ENCODE measurements at places on chromosomes 3 and 15. TPM values are rescaled to one million over a fixed set of nuclear protein-coding genes. Genes with fewer than 3 reads are reported as not detected.
A peak's percentile ranks its signal among the peaks of the same experiment; 100 is the strongest.

- H3K36me3 ChIP-seq: peaks cover 19% of the 10 kb centered on the region
- DNase-seq: no peak
- no peak overlapping the region for H3K4me3 ChIP-seq
- H3K4me1 ChIP-seq: peaks cover 6% of the 10 kb centered on the region
- peaks cover 11% of the 10 kb centered on the region for H3K27me3 ChIP-seq
- no peak overlapping the region for H3K27ac ChIP-seq
These were observed 90.6 kb downstream of the SEMA5B start for GRCh38 chr3:122936986-122937385.

DNA sequence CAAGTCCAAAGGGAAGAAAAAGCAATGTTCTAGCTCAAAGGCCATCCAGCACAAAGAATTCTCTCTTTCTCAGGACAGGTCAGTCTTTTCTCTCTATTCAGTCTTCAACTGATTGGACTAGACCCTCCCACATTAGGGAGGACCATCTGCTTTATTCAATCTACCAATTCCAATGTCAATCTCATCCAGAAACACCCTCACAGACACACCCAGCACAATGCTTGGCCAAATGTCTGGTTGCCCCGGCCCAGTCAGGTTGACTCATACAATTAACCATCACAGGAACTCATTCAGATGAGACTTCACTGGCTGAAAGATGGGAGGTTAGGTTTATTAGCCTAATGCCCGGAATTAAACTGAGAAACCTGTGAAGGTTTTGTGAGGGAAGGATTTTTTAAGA, 32.4 kb downstream of the ACAN start:
- no peak for DNase-seq
- H3K4me3 ChIP-seq: no peak overlapping the region
- no peak overlapping the region for H3K27ac ChIP-seq
- H3K36me3 ChIP-seq: peaks cover 11% of the 10 kb centered on the region
- no peaks in the 10 kb centered on the region for H3K27me3 ChIP-seq

The CALML4 gene
- 0.65 TPM for total RNA-seq

GRCh38 chr3:143163562-143164100, 44.1 kb downstream of the CHST2 start:
- peaks cover 15% of the 10 kb centered on the region for H3K4me1 ChIP-seq
- H3K27ac ChIP-seq: no peak overlapping the region
- DNase-seq: no peak
- H3K36me3 ChIP-seq: no peaks in the 10 kb centered on the region
- H3K4me3 ChIP-seq: no peak overlapping the region

DNA sequence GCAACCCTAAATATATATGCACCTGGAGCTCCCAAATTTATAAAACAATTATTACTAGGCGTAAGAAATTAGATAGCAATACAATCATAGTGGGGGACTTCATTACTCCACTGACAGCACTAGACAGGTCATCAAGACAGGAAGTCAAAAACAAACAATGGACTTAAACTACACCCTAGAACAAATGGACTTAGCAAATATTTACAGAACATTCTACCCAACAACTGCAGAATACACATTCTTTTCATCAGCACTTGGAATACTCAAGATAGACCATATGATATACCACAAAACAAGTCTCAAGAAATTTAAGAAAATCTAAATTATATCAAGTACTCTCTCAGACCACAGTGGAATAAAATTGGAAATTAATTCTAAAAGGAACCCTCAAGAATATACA, 201.5 kb downstream of the OSBPL10 start:
- H3K36me3 ChIP-seq: peaks cover 8% of the 10 kb centered on the region
- H3K27me3 ChIP-seq: no peaks in the 10 kb centered on the region
- DNase-seq: no peak
- H3K4me1 ChIP-seq: peaks cover 6% of the 10 kb centered on the region
- no peak overlapping the region for H3K4me3 ChIP-seq

The DZIP1L gene
- total RNA-seq: 42.1 TPM

DNA sequence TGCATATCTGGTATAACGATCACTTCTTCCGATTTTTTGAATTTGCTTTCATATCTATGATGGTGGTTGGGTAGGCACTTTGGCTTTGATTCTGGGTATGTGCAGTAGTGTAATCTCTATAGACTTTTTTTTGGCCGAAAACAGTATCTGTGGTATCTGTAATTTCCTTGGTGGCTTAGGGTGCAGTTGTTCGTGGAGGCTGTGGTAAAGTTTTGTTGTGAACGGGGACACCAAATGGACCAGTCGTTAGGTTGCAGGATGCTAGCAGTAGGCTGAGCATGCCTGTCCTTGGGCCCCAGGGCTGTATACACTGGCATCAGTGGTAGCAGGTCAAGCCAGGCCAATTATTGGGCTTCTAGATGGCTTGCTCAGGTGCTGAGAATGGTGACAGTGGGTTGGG, 55.2 kb downstream of the CCDC66 start:
- no peaks in the 10 kb centered on the region for H3K27me3 ChIP-seq
- DNase-seq: no peak
- no peak overlapping the region for H3K27ac ChIP-seq
- H3K4me1 ChIP-seq: peaks cover 8% of the 10 kb centered on the region

The KCNMB2 gene
- total RNA-seq: 0.27 TPM

DNA sequence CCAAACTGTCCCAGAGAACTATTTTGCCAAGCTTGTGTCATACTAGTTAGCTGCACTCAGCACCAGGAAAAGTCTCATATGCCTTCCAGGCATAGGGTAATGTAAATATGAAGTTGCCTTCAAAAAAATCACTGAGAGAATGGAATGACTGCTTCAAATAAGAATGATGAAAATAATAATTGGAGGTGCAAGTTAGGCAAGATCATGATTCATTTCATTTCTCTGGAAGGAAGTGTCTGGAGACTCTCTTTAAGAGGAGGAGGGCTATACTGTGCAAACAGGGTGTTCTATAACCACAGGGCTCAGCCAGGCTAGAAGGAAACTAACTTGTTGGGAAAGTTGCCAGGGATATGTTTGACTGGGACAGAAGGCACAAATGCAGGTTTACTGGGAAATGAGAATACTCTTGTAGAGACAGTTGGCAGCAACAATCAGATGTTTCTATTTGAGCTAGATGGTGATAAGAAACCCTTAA, 4.3 kb downstream of the SIDT1 start:
- peaks cover 42% of the 10 kb centered on the region for H3K27me3 ChIP-seq
- no peak overlapping the region for H3K4me3 ChIP-seq
- H3K4me1 ChIP-seq: peaks cover 26% of the 10 kb centered on the region
- H3K27ac ChIP-seq: no peak overlapping the region

The TMEM108 gene
- 7.1 TPM for total RNA-seq

The THPO gene
- not detected for total RNA-seq

The STRA6 gene
- total RNA-seq: 5.4 TPM

DNA sequence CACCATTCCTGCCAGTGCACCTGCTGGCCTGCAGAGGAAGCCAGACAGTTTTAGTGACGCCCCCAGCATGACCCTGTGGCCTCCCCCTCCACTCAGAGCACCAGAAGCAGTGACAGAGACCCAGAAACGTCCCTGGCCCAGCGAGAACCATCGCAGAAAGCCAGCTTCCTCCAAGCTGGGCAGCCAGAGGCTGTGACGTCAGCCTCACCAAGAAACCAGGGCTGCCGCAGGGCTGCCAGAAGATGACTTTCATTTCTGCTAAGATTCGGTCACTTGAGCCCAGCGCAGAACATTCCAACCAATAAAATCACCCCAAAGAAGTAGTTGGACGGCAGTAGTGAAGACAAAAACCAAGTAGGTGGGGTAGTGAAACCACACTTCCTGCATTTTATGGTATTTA, 29.6 kb upstream of the RPL32 start:
- H3K36me3 ChIP-seq: no peaks in the 10 kb centered on the region
- peaks cover 11% of the 10 kb centered on the region for H3K27me3 ChIP-seq
- H3K4me3 ChIP-seq: no peak overlapping the region
- no peak for DNase-seq
- H3K27ac ChIP-seq: no peak overlapping the region

DNA sequence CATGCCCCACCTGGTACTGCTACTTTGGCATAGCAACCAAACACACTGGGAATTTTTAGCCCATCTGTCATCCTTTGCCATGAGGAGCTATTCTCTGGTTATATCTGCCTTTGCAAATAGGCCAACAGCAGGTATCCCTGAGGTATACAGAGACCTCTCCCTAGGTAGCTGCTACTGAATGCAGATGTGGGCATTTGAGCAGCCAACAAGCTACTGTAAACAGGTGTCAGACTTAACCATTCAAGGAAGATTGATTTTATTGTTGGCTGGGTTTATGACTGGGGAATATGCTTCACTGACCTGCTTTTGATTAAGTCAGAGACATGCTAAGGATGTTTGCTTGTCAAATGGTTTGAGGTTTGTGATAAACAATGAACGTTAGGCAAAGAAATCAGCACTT, 183.2 kb downstream of the OXSM start:
- H3K27me3 ChIP-seq: peaks cover 2% of the 10 kb centered on the region
- H3K4me3 ChIP-seq: no peak overlapping the region
- H3K4me1 ChIP-seq: no peaks in the 10 kb centered on the region
- DNase-seq: no peak

DNA sequence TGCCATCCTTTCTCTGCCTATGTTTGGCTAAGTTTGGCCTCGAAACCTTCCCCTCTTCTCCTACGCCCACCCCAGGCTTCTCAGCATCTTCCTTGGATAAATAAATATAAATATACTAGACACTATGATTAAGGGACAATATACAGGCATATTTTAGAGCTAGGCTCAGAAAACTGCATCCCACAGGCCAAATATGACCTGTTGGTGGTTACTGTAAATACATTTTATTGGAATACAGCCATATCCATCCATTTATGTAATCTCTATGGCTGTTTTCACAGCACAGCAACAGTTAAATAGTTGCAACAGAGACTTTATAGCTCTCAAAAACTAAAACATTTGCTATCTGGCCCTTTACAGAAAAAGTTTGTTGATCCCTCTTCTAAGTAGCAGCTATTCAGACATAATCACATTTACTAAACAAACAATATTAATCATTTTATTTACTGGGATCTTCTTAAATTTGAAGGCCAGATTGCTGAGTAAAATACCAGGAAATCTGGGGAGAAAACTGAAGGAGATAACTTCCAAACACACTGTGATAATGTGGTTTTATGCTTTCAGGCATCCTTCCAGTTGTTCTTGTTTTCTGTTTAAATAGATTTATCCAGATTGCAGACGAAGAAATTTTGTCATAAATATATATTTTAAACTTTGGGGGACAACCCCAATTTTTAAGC, 269.7 kb upstream of the THRB start:
- H3K27me3 ChIP-seq: no peaks in the 10 kb centered on the region
- no peaks in the 10 kb centered on the region for H3K36me3 ChIP-seq
- H3K4me1 ChIP-seq: peaks cover 6% of the 10 kb centered on the region
- no peak overlapping the region for H3K4me3 ChIP-seq

- H3K27ac ChIP-seq: peak overlapping the region; percentile 57
- H3K27me3 ChIP-seq: no peaks in the 10 kb centered on the region
- no peaks in the 10 kb centered on the region for H3K36me3 ChIP-seq
- H3K4me3 ChIP-seq: no peak overlapping the region
- no peak for DNase-seq
These were observed 169.8 kb upstream of the MYRIP start for GRCh38 chr3:39639344-39640236.

The GPR176 gene
- total RNA-seq: 31.2 TPM

- no peaks in the 10 kb centered on the region for H3K36me3 ChIP-seq
- no peaks in the 10 kb centered on the region for H3K27me3 ChIP-seq
- DNase-seq: no peak
- H3K4me3 ChIP-seq: no peak overlapping the region
These were observed 439.6 kb downstream of the PLOD2 start for GRCh38 chr3:145721273-145721805.

The TMCO5A gene
- total RNA-seq: not detected

The SCG3 gene
- total RNA-seq: not detected
